ENCODE measurements at places on chromosomes 5 and 9.
A peak's percentile ranks its signal among the peaks of the same experiment; 100 is the strongest.

DNA sequence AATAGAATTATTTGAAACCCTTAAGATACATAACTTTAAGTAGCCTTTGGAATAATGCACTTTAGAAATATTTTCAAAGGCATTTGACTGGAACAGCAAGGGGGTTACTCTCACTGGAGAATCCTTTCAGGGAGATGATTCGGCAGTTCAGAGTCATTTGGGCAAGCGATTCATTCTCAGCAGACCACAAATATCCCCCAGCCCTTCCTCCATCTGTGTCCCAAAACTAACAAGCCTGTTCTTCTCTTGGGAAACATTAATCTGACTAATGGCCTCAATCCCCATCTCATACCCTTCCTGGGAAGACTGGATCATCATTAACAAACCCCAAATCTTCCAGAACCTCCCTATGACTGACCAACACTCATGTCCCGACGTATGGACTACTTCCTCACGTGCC lies 65.8 kb upstream of the S1PR3 start:
- no peak for DNase-seq

DNA sequence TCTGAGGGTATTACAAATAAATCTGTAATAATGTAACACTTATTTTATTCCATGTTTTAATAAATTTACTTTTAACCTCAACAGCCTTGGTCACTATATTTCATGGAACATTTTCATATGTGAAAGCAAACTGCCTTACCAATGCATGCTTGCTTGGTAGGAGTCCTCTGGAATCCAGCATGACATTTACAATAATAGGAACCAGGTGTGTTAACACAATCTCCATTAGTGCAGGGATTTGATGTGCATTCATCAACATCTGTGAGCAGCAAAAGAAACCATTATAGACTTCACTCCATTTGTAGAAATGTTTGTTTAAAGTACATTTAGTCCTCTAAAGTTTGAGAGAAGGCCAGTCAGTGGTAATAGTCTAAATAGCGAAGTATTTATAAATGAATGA lies 159.4 kb downstream of the FBN2 start:
- DNase-seq: no peak

- DNase-seq: peak; percentile 4
These were observed 10.8 kb downstream of the SARDH start for GRCh38 chr9:133727277-133727875.

DNA sequence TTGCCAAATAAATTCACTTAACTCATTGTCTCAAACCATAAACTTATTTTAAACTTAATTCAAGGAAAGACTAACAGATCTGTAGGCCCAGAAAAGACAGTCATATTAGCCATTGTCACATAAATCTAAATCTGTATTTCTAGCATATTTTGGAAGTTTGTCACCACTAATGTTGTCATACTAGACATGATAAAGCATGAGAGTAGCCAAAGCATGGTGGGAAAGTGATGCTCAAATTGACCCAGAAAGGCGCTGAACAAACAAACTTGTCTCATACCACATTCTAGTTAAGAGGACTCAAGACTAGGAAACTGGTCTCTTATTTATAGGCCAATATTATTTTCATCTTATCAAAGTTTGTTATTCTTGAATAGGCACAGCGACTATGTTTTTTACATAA lies 99.4 kb downstream of the VCAN start:
- no peak for DNase-seq

DNA sequence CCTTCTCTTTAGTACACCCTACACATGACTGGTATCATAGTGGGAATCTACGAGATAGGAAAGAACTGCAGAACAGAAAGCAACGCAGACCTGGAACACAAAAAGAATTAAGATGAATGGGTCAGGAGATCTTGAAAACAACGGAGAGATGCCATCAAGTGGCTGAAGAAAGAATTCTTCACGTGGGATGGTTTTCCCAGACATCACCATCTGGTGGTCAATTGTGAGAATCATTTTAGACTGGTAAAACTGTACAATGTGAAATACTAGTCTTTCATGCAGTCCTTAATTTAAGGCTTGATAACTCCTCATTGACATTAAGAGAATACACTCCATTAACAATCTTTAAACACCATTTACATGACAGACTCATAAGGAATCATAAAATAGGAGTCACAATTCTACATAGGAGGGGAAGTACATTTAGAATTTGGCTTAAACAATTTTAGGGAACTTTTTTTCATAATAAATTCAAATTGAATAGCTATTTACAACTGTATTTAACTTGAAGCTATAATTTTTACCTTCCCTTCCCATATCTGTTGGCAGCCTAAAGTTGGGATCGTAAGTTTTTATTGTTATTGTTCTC lies 128.4 kb upstream of the TRPM3 start:
- DNase-seq: peak; percentile 82

DNA sequence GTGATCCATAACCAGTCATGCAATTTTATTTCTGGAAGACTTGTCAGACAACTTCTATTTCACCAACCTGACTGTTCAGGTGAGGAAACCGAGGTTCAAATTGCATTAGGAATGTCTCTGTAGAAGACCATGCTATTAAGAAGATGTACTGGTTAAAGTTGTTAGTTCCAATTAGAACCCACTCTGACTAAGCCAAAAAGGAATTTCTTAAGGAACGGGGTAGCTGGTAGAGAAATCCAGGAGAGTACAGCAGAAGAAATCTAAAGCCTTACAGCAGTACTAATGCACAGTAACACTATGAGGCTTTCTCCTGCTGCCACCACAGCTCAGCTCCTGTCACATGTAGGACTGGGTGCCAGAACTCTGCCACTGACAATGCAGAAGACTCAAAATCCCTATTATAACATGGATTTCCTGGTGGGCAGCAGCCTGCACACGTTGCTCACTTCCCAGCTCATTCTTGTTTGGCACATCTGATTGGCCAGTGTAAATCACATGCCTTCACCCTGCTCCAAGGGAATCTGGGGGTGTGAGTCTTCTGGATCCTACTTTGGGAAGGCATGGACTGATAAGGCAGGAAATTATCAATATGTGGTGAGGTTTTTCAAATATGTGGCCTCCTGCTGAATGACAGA lies 37.1 kb downstream of the CAST start:
- peak; percentile 43 for DNase-seq

DNA sequence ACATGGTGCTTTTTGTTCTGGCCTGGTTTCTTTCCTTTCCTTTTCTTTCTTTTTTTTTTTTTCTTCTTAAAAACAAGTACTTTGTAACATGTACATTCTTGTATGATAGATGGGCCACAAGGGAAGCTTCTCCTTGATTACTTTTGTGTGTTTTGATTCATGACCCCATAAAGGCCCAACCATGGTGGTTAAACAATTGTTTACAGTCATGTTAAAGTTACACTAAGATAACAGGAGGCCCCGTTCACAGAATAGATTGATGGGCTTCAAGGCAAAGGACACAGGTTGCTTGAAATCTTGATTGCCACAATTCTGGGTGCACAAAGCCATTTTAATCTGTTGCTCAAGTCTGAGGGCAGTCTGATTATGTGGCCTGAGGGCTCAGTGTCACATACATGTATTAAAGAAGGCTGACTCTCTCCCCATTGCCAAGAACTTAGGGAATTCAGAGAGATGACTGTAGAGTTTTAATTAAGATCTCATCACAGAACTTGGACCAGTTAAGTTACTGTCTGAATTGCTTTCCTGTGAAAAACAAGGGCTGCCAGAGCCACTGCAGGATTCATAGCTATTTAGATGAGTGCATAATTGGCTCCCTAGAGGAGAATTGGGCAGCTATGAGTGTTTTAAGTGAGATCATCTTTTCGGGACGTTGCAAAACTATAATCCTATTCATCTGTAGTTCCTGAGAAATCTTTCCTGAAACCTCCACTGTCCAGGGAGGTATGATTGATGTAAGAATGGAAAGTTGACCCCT lies 163.4 kb downstream of the TLE4 start:
- no peak for DNase-seq

DNA sequence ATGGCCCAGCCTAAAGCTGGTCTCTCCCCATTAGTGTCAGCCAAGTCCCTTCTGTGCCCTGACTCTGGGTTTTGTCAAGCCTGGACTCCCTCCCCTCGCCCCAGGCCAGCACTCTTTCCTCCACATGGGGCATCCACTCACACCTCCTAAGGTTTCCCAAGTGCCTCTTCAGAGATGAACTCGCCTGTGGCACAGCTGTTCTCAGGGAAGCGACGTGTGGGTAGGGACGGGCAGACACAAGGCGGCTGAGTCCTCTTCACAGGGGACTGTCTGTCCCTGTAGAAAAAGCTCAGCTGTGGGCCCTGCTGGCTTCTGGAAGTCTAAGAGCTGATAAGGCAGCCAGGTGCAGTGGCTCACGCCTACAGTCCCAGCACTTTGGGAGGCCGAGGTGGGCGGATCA lies 78.5 kb downstream of the CACNA1B start:
- no peak for DNase-seq

- DNase-seq: no peak
These were observed 28.2 kb downstream of the HTR4 start for GRCh38 chr5:148626081-148626613.

DNA sequence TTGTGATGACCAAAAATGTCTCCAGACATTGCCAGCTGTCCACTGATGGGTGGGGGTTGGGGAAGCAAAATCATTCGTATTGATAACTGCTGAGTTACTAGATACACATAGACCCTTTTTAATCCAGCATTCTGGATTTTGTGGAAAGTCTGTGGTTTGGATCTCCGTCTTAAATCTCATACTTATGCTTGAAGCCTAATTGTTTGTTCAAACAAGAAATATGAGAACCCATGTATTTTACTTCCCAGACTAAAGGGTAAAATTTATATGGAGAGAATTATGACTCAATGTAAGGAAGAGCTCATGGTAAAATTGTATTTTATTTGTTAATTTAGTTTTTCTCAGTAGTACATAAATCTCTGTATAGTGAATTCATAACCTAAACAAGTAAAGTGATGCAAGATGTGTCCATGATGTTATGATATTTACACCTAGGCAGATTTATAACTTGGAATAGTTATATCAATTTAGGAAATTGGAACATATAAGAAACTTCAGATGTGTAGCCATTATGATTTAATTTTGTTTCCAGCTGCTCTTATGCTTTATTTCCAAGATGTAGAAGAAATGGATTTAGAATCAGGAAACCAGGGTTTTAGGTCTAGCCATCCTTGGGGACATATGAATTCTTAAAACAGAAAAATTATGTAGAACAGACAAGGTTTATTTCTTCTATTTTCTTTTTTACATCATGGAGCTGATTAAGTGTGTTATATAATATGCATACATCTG lies 4.5 kb upstream of the OGN start:
- no peak for DNase-seq

DNA sequence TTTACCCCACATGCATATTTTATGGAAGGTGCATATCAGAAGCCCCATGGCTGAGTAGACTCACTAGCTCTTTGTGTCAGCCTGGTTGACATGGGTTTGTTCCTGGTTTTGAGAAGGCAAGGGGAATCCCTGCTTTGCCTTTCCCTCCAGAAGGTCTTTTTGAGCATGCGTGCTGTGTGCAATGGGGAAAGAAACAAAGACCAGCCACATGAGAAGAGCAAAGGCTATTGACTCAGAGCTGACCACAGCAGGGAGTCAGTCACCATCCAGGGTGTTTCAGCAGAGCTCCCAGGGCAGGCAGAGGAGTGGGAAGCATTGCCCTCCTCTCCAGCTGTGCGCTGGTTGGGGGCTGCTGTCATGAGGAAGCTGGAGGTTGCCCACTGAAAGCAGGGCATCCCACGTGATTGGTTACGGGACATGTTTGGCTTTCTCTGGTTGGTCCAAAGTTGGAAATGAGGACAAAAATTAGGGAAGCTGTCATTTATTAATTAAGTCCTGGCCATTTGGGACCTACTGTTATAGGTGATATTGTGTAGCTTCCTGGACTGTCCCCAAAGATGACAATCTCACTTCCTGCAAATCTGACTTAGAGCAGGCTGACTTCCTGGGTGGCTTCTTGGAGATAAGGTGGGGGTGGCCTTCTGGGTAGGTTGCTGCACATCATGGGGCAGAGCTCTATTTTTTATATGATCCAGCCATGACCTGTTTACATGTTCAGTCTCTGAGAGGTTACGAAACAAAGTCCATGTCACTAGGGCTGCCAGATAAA lies 48.9 kb upstream of the TDRD7 start:
- DNase-seq: no peak

All from neural progenitor cell (in vitro differentiated cells).